AG09309 (cell line): ENCODE measurements at places on chromosomes 4 and X.

- DNase-seq, result no peak
Measured at GRCh38 chrX:139914421-139914820, 18.4 kb downstream of the ATP11C start.

DNA sequence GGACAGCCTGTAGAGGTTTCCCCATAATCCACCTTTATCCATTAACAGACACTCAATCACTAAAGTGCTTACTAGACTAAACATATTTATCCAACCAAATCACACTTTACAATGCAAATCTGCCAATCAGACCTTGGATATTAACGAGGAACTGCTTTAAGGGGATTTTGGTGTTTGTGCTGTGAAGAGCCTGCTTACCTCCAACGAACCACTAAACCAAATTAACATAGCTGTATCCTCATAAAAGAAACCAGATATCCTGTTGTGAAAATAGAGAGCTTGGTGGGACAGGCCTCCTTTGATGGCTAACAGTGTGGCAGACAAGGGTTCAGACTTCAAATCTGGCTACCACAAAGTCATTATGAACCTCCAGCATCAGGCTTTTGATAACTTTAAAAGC, 252.6 kb upstream of the HAND2 start:
- DNase-seq, result no peak

- DNase-seq, result peak; percentile 99
Measured at GRCh38 chr4:8472689-8473197, 32.2 kb downstream of the TRMT44 start.

GRCh38 chrX:49184294-49185281, 1.6 kb downstream of the PRICKLE3 start:
- no peak for DNase-seq

GRCh38 chr4:70818173-70818855, 21.4 kb downstream of the GRSF1 start:
- DNase-seq, result no peak
